ENCODE measurements at places on chromosomes 12 and 14. TPM values are rescaled to one million over a fixed set of nuclear protein-coding genes. Genes with fewer than 3 reads are reported as not detected.

Gene GOLT1B
- total RNA-seq, result 100.0 TPM

Gene KRT83
- not detected for total RNA-seq

Gene ZBTB42
- total RNA-seq, result 2.6 TPM

Gene KCNJ8
- 0.22 TPM for total RNA-seq

Gene PTPN6
- 0.91 TPM for total RNA-seq

Gene EIF2B2
- 27.4 TPM for total RNA-seq

Gene SLC10A1
- not detected for total RNA-seq

Gene NANOG
- total RNA-seq, result 0.32 TPM

Gene MYF6
- not detected for total RNA-seq

Gene NGB
- total RNA-seq, result not detected

Gene PRB4
- total RNA-seq, result not detected

Gene FOXN4
- not detected for total RNA-seq

Gene TSPAN8
- total RNA-seq, result 0.65 TPM

Gene PPM1H
- 17.8 TPM for total RNA-seq

Gene RERGL
- not detected for total RNA-seq

Gene GRIP1
- 0.26 TPM for total RNA-seq

Gene MANSC4
- not detected for total RNA-seq

Gene CACNB3
- 21.4 TPM for total RNA-seq

Gene AMIGO2
- total RNA-seq, result 1.2 TPM

Gene FAIM2
- 3.0 TPM for total RNA-seq

Gene KERA
- total RNA-seq, result not detected

Gene CELA1
- not detected for total RNA-seq

Gene PGF
- 30.1 TPM for total RNA-seq

Data from articular chondrocyte of knee joint (primary cell).